Stimulated activated CD4-positive, alpha-beta T cell treated with anti-CD3 and anti-CD28 coated beads, Interleukin-4, amount 100 ng/mL, for 48 hours (primary cell): ENCODE measurements at places on chromosomes 16 and 17.

- no peak for DNase-seq
These were observed 342.3 kb downstream of the SNX29 start for GRCh38 chr16:12318661-12319427.

DNA sequence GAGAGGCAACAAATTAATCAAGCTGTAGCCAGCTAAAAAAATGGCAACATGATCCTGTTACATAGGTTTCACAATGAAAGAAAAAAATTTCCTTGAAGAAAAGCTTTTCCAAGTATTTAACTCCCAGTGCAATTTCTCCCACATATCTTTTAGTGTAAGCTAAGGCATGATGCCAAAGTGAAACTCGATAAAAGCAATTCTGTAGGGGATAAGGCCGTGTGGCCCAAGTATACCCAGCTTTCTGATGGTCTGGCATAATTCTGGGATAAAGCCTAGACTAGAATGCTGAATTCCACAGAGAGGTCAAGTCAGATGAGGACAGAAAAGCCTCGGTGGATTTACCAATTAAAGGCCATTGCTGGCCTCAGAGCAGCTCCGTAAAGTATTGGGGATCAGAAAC lies 36.2 kb downstream of the CTCF start:
- DNase-seq: no peak

GRCh38 chr17:19719355-19720209 lies 3.2 kb upstream of the SLC47A2 start:
- no peak for DNase-seq

- DNase-seq: no peak
These were observed at the start of gene C16orf90 for GRCh38 chr16:3495176-3495575. Gene C16orf90, minus strand, starts transcription at chr16:3495489. Its CDS starts 68 bp downstream, at chr16:3495421.

GRCh38 chr17:2082003-2082781 lies 27.3 kb downstream of the HIC1 start:
- DNase-seq: no peak

GRCh38 chr17:32488604-32489180 lies 1.9 kb downstream of the CDK5R1 start:
- DNase-seq: no peak

DNA sequence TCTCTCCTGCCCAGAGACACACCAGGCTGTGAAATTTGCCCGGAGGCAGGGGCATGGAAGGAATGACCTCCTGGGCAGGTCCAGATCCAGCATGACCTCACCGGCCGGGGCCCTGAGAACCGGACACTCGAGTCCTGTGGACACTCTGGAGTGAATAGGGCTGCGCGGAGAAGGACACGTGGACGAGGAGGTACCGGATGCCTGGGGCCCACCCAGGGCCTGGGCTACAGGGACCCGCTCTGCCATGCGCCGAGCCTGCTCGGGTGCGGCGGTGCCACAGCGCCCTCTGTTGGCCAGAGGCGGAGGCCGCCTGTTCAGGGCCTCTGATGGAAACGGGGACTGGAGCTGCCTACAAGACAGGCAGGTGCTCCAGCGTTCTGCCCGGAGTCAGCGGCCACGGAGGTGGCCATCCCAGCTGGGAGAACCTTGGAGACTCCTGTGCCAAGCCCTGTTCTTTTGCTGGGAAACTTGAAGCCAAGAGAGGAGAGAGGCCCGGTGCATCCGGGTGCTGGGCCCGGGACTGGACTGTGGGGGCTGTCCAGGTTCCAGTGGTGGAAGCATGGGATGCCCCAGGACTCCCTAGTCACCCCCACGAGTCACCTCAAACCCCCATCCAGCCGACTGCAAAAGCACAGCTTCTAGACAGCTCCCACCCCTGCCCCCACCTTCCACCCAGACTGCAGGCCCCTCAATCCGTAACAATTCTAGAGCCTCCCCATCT lies 19.3 kb upstream of the NXPH3 start:
- DNase-seq: peak; percentile 86

DNA sequence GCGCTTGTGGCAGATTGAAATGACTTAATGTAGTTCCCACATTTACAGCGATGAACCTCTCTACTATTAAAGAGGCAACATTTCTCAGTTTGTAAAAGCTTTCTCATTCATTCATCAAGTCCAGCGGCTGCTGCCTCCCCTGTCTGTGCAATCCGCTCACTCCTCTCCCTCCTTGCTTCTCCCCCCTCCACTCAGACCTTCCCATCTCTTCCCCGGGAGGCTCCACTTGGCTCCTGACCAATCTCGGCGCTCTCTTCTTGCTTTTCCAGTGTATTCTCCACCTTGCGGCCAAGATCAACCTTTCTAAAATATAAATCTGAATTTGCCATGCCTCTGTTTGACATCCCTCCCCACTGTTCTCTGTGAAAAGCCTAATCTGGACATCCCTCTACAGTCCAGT lies 117.5 kb downstream of the ASIC2 start:
- no peak for DNase-seq

- DNase-seq: peak; percentile 29
These were observed 3.8 kb upstream of the NAT9 start for GRCh38 chr17:74779948-74780400.

DNA sequence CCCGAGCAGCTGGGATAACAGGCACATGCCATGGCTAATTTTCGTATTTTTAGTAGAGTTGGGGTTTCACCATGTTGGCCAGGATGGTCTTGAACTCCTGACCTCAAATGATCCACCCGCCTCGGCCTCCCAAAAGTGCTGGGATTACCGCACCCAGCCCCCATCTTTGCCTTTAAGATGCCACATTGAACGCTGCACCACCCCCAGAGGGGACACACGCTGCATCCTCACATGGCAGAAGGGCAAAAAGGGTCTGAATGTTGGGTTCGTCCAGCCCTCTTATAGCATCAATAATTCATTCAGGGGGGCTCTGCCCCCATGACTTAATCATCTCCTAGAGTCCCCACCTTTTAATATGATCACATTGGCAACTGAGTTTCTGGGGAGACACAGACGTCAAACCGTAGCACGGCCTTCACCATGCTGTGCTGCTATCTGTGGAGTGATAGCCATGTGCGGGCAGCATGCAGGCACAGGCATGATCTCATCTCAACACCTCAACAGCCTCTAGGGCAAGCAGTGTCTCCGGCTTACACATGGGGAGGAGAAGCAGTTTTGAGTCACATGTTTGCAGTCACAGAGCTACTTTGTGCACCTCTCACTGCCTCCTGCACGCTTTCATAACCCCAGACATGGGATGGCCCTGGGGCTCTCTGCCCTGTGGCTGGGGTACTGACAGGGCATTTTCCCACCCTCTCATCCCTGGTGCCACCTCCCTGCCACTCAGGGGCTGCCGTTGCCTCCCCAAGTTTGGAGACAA lies 30.0 kb downstream of the IL21R start:
- DNase-seq: no peak
